ENCODE measurements at places on chromosomes 4 and X. TPM values are rescaled to one million over a fixed set of nuclear protein-coding genes. Genes with fewer than 3 reads are reported as not detected.

CEP44 gene
- 21.7 TPM for total RNA-seq

GRIA2 gene
- not detected for total RNA-seq

DNA sequence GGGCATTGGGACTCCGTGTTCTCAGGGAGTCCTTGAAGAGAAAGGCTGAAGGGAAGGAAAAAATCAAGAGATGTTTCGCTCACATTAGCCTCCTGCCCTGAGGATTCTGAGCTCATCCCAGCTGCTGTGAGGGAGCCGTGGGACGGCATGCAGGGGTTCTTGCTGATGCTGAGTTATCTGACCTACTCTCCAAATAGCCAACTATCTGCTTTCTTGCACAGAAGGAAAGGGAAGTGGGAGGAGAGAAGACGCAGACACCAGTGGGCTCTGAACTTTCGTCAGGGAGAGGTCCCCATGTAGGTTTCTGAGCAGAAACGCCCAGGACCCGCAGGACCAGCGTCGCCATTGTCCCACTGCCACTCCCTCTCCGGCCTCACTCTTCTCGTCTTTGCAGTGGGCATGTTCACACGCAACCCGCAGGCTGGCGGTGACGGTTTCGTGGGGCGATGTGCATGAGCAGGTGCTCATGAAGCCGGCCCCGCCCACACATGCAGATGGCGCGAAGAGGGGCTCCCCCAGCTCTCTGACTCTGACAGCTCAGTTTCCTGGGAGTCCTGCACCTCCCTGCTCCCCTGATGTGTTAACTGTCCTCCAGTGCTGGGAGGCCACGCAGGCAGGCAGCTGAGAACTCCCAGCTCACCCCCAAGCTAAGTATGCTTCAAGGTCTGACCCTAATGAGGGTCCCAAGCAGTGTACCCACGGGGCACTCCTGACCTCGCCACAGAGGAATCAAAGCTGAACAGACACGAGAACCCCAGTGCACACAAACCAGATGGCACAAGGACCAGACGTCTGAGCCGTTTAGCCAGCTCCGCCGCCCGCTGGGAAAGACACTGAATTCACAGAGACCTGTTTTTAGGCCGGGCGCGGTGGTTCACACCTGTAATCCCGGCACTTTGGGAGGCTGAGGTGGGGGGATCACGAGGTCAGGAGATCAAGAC, 13.6 kb upstream of the ABLIM2 start:
- no peak overlapping the region for H3K27ac ChIP-seq
- no peaks in the 10 kb centered on the region for H3K4me1 ChIP-seq
- no peaks in the 10 kb centered on the region for H3K27me3 ChIP-seq
- H3K36me3 ChIP-seq, result no peaks in the 10 kb centered on the region
- no peak for DNase-seq

DNA sequence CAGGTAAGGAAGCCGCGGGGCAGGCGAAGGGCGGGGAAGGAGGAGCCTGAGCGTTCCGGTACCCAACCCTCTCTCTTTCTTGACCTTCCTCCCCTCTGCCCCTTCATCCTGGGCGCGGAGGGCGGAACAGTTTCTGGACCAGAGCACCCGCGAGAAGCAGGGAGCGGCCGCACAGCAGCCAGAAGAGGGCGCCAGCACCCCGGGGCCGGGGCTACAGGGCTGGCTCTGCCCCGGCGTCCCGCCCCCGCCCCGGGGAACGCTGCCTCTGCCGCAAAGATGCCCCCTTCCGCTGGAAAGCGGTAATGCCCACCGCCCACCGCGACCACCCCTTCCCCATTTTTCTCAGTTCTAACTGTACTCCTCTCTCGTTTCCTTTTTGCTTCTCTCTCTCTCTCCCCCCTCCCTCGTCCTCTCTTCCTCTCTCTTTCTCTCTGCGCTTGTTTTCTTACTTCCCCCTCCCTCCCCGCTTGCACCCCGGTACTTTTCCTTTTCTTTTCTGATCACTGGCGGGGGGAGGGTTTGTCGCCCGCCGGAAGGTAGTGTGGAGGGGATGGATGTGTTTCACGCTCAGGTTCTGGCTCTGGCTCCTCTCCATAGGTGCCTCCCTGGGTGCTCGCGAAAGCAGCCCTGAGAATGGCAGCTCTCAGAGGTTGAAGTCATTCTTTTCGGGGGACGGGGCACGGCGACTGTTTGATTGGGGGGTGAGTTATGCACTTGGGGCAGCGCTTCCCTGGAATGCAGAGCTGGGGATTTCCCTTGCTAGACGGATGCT, 13.1 kb upstream of the PRDM8 start:
- peak overlapping the region; percentile 97 for H3K27ac ChIP-seq
- H3K4me3 ChIP-seq, result peak overlapping the region; percentile 91
- DNase-seq, result peak; percentile 91
- H3K27me3 ChIP-seq, result peaks cover 25% of the 10 kb centered on the region
- peaks cover 22% of the 10 kb centered on the region for H3K36me3 ChIP-seq
- peaks cover 57% of the 10 kb centered on the region for H3K4me1 ChIP-seq

DNA sequence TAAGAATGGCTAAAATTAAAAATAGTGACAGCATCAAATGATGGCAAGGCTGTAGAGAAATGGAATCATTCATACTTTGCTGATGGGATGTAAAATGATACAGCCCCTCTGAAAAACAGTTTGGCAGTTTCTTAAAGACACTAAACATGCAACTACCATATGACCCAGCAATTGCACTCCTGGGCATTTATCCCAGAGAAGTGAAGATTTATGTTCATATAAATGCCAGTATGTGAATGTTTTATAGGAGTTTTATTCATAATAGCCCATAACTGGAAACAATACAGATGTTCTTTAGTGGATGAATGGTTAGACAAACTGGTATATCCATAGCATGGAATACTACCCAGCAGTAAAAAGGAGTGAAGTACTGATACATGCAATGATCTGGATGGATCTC, 43.3 kb downstream of the REPS2 start:
- no peak for DNase-seq
- H3K36me3 ChIP-seq, result no peaks in the 10 kb centered on the region
- no peaks in the 10 kb centered on the region for H3K4me1 ChIP-seq
- no peak overlapping the region for H3K27ac ChIP-seq

GRCh38 chr4:34766935-34767334, 1477.4 kb downstream of the ARAP2 start:
- H3K36me3 ChIP-seq, result no peaks in the 10 kb centered on the region
- H3K27me3 ChIP-seq, result no peaks in the 10 kb centered on the region
- no peak for DNase-seq
- H3K4me3 ChIP-seq, result no peak overlapping the region

DNA sequence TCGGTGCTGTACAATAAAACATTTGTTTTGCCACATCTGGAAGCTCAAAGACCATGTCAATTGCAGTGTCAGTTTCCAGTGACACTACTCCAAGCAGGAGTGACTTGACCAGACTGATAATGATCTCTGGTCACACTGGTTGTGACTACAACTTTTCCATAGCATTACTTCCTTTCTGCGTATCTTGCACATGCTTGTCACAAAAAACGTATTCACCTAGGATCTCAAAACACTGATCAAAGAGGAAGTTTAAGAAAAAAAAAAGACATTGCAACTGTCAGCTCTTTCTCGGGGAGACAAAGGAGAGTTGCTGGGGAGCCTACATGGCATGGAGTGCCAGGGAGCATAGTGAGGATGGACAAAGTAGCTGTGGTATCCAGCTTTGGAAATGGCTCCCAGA, 60.6 kb downstream of the OPHN1 start:
- no peak overlapping the region for H3K4me3 ChIP-seq
- H3K27ac ChIP-seq, result no peak overlapping the region
- H3K36me3 ChIP-seq, result no peaks in the 10 kb centered on the region
- DNase-seq, result no peak
- H3K4me1 ChIP-seq, result no peaks in the 10 kb centered on the region
- H3K27me3 ChIP-seq, result no peaks in the 10 kb centered on the region

GRCh38 chr4:337932-338758, 531 bp downstream of the ZNF141 start:
- no peaks in the 10 kb centered on the region for H3K27me3 ChIP-seq
- H3K4me1 ChIP-seq, result peaks cover 33% of the 10 kb centered on the region
- H3K4me3 ChIP-seq, result peak overlapping the region; percentile 92
- peak overlapping the region; percentile 97 for H3K27ac ChIP-seq
- H3K36me3 ChIP-seq, result peaks cover 65% of the 10 kb centered on the region

DNA sequence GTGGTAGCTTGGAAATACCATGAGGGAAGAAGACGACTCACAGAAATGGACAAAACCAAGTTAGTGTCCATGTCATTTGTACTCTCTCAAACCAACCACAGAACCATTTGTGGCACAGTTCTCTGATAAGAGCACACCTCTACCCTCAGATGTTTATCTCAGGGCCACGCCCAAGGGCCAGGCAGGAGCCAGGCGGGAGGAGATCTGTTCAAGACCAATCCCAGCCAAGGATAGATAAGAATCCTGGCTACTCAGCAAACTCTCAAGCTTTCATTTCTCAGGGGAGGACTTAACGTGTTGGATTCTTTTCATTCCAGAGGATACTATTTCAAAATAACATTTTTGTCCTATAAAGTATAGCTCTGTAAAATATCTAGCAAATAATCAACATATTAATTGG, 95.0 kb downstream of the NYX start:
- no peaks in the 10 kb centered on the region for H3K27me3 ChIP-seq
- no peak overlapping the region for H3K4me3 ChIP-seq
- H3K4me1 ChIP-seq, result peaks cover 5% of the 10 kb centered on the region
- DNase-seq, result no peak

- no peaks in the 10 kb centered on the region for H3K4me1 ChIP-seq
- H3K27me3 ChIP-seq, result peaks cover 6% of the 10 kb centered on the region
- no peaks in the 10 kb centered on the region for H3K36me3 ChIP-seq
- DNase-seq, result no peak
- H3K4me3 ChIP-seq, result no peak overlapping the region
- H3K27ac ChIP-seq, result no peak overlapping the region
Measured at GRCh38 chr4:141346144-141346543, 125.4 kb downstream of the ZNF330 start.

DSPP gene
- total RNA-seq, result not detected

DNA sequence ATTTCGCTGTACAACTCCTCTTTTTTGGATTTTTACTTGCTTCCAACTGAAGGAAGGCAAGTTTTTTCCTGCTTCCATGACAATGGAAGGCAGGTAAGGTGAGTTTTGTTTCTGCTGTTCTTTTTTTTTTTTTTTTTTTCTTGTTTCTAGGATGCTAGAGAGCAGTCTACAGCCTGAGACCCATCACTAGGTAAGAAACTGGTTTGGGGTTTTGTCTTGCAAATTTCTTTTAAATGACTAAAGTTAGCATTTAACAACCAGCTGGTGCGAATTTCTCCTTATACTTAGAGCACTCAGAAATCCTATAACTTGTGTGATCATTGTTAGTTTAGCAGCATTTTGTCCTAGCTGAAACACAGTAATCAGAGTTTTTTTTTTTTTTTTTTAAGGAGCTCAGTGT, 378.4 kb upstream of the CNKSR2 start:
- H3K4me1 ChIP-seq, result no peaks in the 10 kb centered on the region
- DNase-seq, result no peak
- H3K4me3 ChIP-seq, result no peak overlapping the region
- H3K27me3 ChIP-seq, result no peaks in the 10 kb centered on the region
- no peaks in the 10 kb centered on the region for H3K36me3 ChIP-seq
- H3K27ac ChIP-seq, result no peak overlapping the region

RAP1GDS1 gene
- total RNA-seq, result 55.4 TPM

DNA sequence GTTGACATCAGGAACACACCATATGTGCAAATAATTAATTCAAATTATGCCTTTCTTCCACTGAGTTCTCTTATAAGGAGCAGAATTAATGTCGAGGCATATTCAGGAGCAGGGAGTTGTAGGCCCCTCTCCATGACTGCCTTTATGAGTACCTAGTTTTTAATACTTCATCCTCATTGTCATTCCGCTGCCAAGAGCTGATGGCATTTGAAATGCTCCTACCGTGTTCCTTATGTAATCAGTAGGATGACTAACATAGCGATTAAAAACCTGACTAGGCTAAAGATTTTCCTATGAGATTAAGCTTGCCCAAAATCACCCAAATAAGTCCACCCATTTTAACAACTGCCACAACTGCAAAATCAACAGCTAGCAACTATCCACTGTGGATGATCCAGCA, 220.6 kb downstream of the DHX15 start:
- H3K27ac ChIP-seq, result no peak overlapping the region
- H3K4me3 ChIP-seq, result no peak overlapping the region
- no peaks in the 10 kb centered on the region for H3K4me1 ChIP-seq
- DNase-seq, result no peak
- no peaks in the 10 kb centered on the region for H3K27me3 ChIP-seq

GRCh38 chr4:169802873-169803272, 45.1 kb upstream of the HPF1 start:
- no peak overlapping the region for H3K4me3 ChIP-seq
- H3K4me1 ChIP-seq, result no peaks in the 10 kb centered on the region
- no peak for DNase-seq
- no peak overlapping the region for H3K27ac ChIP-seq

- DNase-seq, result no peak
- no peaks in the 10 kb centered on the region for H3K36me3 ChIP-seq
- no peak overlapping the region for H3K4me3 ChIP-seq
- no peaks in the 10 kb centered on the region for H3K4me1 ChIP-seq
- peaks cover 16% of the 10 kb centered on the region for H3K27me3 ChIP-seq
- no peak overlapping the region for H3K27ac ChIP-seq
Measured at GRCh38 chr4:100130491-100130890, 59.8 kb downstream of the DDIT4L start.

GRCh38 chrX:703866-704265, 73.3 kb downstream of the SHOX start:
- H3K27me3 ChIP-seq, result no peaks in the 10 kb centered on the region
- H3K27ac ChIP-seq, result no peak overlapping the region
- no peaks in the 10 kb centered on the region for H3K36me3 ChIP-seq
- no peak for DNase-seq

- H3K27ac ChIP-seq, result no peak overlapping the region
- H3K27me3 ChIP-seq, result no peaks in the 10 kb centered on the region
- H3K4me1 ChIP-seq, result peaks cover 5% of the 10 kb centered on the region
- DNase-seq, result no peak
- H3K36me3 ChIP-seq, result peaks cover 50% of the 10 kb centered on the region
Measured at GRCh38 chr4:152342293-152342692, 193.6 kb downstream of the FBXW7 start.

- H3K4me1 ChIP-seq, result peaks cover 5% of the 10 kb centered on the region
- peak overlapping the region; percentile 75 for H3K27ac ChIP-seq
- H3K4me3 ChIP-seq, result peak overlapping the region; percentile 32
- peaks cover 6% of the 10 kb centered on the region for H3K27me3 ChIP-seq
- H3K36me3 ChIP-seq, result no peaks in the 10 kb centered on the region
Measured at GRCh38 chr4:182806259-182807252, 110.6 kb downstream of the DCTD start.

DNA sequence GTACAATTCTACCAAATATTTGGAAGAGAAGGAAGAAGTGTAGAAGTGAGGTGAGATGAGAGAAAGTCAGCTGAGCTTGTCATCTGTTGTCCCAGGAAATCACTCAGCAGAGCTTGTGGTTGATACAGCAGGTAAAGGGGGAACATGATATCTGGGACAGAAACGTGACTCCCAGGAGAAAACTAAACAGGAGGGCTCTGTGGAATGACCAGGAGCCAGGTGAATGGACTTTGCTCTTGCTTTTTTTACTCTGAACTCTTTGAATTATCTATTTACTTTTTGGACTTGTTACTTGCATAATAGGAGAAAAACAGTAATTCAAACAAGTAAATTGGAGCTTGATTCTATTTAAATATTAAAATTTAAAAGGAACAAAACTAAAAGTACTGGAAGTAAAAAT, 555.6 kb upstream of the FRG1 start:
- H3K36me3 ChIP-seq, result no peaks in the 10 kb centered on the region
- H3K4me3 ChIP-seq, result no peak overlapping the region
- H3K4me1 ChIP-seq, result no peaks in the 10 kb centered on the region
- H3K27me3 ChIP-seq, result no peaks in the 10 kb centered on the region
- no peak overlapping the region for H3K27ac ChIP-seq
- no peak for DNase-seq

Measured in activated CD4-positive, alpha-beta T cell treated with anti-CD3 and anti-CD28 coated beads, Interleukin-2, amount 10 ng/mL, durations not matched to agents 7 days and 5 days (primary cell).